CD8-positive, alpha-beta memory T cell (primary cell): ENCODE measurements at places on chromosomes 6 and 20. TPM values are rescaled to one million over a fixed set of nuclear protein-coding genes. Genes with fewer than 3 reads are reported as not detected.

ZNF311 gene
- 0.66 TPM for total RNA-seq

DNA sequence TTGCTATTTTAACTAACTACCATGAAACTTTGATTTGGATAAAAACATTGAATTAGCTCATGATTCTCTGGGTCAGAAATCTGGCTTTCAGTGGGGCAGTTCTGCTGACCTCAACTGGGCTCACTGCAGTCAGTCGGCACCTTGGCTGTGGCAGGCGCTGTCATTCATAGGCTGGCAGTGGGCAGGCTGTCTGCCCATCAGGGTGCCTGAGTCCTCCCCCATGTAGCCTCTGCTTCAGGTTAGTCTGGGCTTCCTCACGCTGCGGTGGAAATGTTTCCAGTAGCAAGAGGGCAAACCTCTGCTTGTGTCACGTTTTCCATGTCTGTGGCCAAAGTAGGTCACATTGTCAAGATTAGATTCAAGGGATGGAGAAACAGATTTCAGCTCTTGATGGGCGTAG lies 251.0 kb upstream of the TCF21 start:
- DNase-seq = no peak

TMEM170B gene
- 2.6 TPM for total RNA-seq

DNA sequence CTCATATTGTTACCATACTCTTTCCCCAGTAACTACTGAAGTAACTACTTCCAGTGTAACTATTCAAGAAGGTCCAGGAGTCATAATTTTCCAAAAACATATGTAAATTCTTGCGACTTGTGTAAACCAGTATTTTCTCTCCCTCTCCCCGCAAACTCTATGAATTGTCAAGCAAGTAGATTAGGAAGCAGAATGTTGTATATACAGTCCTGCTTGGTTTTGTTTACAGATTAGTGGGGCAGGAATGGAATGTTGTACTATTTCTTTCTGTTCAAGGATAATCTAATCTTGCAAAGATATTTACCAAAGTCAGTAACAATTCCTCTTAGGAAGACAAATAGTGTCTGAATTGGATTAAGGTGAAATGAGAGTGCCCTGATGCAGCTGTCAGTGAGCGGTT lies 234.9 kb upstream of the PLN start:
- DNase-seq = no peak

DNA sequence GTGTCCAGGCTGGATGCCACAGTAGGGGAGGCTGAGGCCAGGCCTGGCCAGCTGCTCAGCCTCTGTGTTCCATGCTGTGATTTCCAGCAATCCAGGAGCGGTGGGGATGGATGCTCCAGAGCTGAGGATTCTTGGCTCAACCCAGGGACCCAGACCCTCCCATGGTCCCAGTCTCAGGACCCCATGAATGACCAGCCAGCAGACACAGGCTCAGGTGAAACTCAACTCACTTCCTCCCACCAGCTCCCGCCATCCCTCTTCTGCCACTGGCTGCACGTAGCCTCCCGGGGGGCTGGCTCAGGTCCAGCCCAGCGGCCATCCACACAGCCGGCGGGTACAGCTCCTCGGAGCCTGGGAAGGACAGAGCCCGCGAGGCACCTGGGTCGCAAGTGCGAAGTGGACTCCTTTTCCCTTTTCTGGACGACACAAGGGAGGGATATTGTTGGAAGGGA lies 54.5 kb upstream of the DACT2 start:
- no peak for DNase-seq

GRCh38 chr20:1702328-1702727 lies 44.7 kb upstream of the SIRPG start:
- DNase-seq = no peak
